ENCODE measurements at places on chromosomes 7 and 10.

GRCh38 chr7:13279854-13280435, 592.5 kb downstream of the ARL4A start:
- DNase-seq = peak; percentile 10

DNA sequence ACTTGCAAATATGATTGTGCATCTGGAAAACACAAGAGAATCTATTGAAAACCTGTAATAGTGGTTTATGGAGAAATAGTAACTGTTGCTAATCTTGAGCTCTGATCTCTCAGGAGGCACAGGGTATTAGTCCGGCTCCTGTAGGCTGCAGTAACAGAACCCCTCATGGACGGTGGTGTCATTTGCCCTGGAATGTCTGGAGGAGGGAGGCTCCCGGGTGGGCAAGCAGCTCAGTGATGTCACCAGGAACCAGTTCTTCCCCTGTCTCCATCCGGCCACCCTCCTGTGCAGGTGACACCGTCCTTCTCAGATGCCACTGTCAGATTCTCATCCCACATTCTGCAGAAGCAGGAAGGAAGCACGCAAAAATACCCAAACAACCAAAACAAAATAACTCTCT, 29.3 kb downstream of the INPP5A start:
- DNase-seq = no peak

- peak; percentile 51 for DNase-seq
Observed at GRCh38 chr7:100719523-100720278, 567 bp upstream of the EPO start.

DNA sequence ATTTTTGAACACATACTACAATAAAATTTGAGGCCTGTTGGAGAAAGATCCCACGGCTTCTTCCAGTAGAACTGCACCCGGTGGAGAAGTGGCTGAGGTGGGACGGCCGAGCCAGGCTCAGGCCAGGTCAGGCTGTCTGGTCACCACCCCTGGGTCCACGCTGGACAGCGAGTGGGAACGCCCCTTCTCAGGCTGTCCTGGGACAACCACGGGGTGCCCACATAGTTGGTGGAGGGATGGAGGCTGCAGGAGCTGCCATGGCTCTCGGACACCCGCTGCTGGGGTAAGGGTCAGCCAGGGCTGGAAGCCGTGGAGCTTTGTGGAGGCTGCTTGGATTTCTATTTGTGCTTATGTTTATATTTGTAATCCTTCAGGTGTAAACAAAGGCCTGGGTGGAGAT, 206.5 kb downstream of the DNAJB6 start:
- DNase-seq = no peak

DNA sequence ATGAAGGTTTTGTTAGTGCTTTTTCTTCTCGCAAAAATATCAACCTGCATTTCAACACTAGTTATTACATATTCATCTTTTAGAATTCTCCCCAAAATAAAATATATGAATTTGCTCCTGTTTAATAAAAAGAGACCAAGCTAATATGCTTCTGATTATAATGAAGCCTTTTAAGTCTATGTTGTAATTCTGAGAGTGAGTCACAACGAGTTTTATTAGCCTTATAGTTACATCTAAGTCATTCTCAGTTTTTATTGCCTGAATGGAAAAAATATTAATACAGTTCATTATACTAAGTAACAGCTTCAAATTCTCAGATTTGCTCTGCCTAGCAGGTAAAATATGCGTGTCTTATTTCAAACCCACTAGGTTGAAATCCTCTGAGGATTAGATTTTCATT, 152.4 kb upstream of the CELF2 start:
- DNase-seq = peak; percentile 33

- DNase-seq = no peak
Observed at GRCh38 chr10:17669185-17669872, 25.4 kb downstream of the STAM start.

DNA sequence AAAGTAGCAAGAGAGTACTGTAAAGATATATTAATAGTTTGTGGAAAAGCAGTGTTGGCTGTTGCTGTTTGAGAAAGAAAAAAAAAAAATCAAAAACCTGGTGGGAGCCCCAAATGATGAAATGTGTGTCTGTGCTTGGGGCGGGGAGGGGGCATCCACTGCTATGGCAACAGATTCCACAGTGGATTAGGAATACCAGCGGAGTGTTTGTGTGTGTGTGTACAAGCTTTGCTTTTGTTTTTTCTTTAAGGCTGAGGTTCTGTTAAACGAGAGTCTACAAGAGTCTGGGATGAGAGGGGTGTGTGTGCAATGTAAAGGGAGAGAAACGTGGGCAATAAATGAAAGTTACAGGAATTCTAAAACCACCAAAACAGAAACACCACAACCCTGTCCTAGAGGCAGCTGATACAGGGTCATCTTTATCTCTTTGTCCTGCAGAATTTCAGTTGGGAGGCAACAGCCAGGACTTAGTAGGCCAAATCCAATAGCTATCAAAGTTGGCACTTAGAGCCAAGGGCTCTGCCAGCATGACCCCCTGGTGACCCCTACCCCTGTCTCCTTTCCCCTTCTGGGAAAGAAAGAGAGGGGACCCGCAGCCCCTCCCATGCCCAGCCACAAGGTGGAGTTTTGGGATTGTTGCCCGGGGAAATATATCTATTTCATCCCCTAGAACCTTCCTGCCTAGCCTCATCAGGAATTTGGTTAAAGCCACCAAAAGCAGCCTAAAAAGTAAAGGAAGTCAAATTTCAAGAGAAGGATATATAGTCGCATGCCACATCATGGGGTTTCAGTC, 85.4 kb downstream of the OSBPL3 start:
- DNase-seq = no peak

GRCh38 chr7:157423348-157423747, 86.5 kb downstream of the DNAJB6 start:
- DNase-seq = no peak

GRCh38 chr10:27440021-27440420, 64.1 kb upstream of the RAB18 start:
- no peak for DNase-seq

DNA sequence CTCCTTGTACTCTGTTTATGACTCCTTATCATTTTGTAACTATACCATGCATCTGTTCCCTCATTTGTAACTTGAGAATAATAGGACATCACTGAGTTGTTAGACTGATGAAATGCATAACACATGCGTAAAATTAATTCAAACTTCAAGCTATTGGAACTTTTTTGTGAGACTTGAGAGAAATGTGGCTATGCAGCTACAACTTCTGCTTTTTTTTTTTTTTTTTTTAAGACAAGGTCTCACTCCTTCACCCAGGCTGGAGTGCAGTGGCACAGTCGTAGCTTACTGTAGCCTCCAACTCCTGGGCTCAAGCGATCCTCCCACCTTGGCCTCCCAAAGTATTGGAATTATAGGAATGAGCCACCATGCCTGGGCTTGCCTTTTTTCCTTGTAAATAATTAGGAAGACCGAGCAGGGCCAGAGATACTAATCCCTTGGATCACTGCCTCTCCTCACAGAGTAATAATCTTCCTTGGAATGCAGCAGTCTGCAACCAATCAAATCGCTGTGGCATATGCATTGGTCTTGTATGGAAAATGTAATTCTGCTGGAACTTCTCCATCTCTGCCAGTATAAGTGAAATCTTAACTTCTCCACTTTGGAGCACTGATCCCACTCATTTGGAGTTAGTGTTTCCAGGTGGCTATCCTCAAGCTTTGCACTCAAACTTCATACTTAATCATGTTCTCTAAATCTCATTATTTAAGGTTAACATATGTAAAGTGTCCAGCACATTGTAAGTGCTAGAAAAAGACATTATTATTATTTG, 2.0 kb upstream of the PANK1 start:
- DNase-seq = no peak

GRCh38 chr10:48802611-48803071, 118.0 kb downstream of the WDFY4 start:
- no peak for DNase-seq

GRCh38 chr10:8332730-8333111, 278.2 kb downstream of the GATA3 start:
- no peak for DNase-seq

DNA sequence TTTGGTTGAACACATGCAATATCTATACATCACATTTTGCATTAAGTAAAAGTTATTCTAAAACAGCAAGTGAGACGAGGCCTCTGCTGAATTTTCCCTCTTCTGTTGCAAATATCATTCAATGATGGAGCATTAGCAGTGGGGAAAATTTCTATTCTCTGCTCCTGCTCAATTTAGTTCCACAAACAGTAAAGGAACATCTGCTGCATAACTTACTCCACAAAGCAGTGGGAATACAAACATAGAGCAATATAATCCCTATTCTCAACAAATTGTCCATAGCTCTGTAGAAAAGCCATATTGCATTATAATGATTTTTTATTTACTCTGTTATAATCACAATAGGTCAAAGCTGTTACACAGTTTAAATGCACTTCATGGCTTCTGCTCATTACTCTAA, 5.9 kb downstream of the AGR3 start:
- DNase-seq = no peak

DNA sequence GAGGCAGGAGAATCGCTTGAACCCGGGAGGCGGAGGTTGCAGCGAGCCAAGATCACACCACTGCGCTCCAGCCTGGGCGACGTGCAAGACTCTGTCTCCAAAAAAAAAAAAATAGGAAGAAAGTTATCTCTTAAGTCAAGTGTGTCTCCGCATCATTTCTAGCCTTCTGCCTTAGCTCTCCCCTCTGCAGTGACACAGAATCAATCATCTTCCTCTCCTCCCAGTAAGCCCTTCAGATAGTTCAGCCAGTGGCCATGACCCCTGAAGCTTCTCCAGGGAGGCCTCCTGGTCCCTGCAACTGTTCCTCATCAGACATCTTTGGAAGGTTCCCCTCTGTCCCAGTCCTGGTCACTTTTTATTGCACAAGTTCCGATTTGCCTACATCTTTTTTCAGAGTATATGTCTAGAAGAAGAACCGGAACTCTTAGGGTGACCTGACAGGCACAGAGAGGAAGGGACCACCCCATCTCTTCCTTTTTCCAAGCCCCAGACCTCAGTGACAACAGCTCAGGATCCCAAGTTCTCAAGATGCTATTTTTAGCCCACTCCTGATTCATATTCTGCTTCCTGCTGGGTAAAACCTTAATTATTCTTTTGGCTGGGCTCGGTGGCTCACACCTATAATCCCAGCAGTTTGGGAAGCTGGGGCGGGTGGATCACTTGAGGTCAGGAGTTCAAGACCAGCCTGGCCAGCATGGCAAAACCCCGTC, 6.6 kb upstream of the RHBDD2 start:
- peak; percentile 25 for DNase-seq

- no peak for DNase-seq
Observed at GRCh38 chr10:118979661-118980060, 49.9 kb upstream of the NANOS1 start.

DNA sequence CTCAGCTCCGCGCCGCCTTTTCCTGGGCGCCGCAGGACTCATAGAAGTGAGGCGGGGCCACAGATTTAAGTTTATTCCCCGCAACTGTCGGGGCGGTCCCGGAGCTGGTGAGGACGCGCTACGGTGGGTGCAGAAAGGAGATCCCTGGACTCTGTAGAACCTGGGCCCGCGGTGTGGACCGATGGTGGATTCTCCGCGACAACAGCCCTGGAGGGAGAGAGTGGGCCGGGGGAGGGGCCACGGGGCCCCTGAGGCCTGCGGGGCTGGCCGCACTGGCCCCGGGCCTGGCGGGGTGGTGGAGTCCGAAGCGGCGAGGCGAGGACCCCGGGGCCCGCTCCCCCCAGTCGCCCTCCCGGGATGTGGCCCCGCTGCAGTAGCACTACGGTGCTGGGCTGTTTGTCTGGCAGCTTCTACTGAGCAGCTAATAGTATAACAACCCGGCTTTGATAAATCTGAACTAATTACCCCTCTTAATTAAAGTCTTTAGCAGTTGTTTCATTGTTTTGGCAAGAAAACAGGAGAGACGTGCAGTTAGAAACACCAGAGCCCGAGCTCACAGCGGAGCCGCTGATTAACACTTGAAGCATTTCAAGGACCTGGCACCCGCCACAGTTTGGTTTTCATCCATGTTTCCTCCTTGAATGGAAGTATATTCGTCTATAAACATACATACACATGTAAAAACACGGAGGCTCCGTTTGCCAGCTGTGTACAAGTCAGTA, 4.2 kb downstream of the FEZF1 start:
- no peak for DNase-seq

GRCh38 chr7:128366300-128366699, 4.8 kb upstream of the PRRT4 start:
- DNase-seq = no peak

DNA sequence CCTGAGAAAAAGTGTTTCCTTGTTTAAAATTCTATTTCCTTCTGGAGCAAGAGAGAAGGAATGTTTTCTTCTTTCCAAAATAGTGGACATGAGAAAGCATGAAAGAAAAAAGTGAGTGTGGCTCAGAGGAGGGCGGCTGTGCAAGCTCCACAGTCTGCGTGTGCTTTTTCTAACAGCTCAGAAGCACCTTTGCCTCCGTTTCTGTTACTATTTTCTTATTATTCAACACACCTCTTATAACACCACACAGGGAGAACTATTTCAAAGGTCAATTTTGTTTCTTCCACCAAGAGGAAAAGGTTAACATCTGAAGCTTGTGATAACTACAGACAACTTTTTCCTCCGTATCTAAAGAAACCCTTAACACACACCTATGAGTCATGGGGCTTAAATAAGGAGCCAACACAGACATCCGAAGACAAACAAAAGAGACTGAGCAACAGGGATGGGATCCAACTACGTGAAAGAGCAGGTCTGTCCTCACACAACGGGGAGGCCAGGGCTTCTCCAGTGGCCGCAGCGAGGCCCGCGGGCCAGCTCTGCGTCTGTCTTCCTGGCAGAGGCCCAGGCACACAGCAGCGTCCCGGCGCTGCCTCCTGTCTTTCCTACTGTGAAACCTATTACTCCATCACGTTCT, 36.2 kb upstream of the NCAPG2 start:
- DNase-seq = peak; percentile 95

- peak; percentile 61 for DNase-seq
Observed at GRCh38 chr10:114995468-114996247, 57.7 kb downstream of the TRUB1 start.

DNA sequence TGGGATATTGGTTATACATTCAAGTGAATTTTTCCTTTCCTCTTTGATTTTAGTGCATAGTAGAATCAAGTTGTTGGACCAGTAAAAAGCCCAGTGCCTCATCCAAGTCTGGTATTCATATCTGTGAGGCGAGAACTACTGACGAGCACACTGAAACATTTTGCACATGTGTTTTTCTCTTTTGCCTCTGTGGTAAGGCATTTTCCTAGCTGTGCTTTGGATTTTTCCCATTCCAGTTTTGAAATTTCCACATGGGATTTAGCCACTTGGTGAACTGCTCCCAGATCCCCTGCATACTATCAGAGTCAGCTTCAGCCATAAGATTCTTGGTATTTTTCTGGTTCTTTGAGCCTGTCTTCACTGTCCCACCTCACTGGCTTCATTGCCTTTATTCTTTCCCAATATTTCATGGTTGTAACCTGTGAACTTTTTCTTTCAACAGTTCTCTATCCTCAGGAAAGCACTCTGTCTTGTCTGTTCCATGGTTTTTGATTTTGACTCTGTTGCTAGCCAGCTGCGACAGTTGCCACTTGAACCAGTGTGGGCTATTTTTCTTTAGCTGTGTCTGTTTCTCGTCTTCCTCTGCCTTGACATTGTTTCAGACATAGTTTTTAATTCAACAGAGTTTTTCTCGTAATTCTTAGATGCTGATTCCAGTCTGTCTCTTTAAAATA, 239.0 kb downstream of the REEP3 start:
- no peak for DNase-seq

- DNase-seq = peak; percentile 78
Observed at GRCh38 chr7:27104341-27105058, 2.0 kb upstream of the HOXA2 start.
